Cardiac fibroblast (primary cell): ENCODE measurements at places on chromosomes 2 and 18.

- DNase-seq: peak; percentile 75
Measured at GRCh38 chr2:176642074-176642473, 372.8 kb downstream of the MTX2 start.

- peak; percentile 39 for DNase-seq
Measured at GRCh38 chr2:86393521-86394491, 47.4 kb upstream of the KDM3A start.

GRCh38 chr2:134107402-134107801, 146.5 kb upstream of the MGAT5 start:
- no peak for DNase-seq

DNA sequence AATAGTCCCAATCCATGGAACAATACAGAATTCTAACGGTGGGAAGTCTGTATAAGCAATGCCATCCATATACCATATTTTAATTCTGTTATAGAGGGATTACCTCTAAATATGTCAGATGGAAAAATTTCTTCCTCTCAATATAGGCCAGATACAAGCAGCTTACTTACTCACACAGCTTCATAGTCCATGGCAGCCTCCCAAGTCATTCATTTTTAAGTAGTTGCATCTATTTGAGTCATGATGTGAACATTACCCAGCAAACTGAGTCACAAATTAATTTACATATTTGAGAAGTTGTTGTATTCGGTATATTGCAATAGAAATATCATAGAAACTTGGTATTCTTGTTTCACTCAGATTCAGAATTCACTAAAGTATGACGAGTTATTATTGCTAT, 20.3 kb downstream of the TBR1 start:
- peak; percentile 95 for DNase-seq

- DNase-seq: peak; percentile 15
Measured at GRCh38 chr18:31931163-31931885, 11.6 kb downstream of the TRAPPC8 start.

- no peak for DNase-seq
Measured at GRCh38 chr2:47205576-47206141, 50.6 kb upstream of the STPG4 start.

- no peak for DNase-seq
Measured at GRCh38 chr18:70641156-70641775, 352.4 kb downstream of the SOCS6 start.

DNA sequence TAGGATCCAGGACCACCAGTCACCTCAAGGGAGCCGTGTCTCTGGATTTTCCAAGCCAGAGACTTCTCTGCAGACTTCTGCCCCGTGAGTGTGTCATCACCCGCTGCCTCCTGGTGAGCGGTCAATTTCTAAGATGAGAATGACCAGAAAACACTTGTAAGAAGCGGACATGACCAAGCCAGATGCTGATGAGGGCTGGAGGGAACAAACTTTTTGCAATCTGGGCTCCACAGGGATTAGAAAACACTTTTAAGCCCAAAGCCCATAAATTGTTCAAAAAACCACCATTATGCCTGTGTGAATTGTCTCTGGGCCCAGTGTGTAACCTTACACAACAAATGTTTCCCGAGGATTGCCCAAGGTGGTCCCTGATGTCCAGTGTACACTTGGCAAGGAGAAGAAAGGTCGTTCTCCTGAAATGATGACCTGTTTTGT, 5.3 kb upstream of the NPPC start:
- DNase-seq: no peak

GRCh38 chr2:201795607-201796477, 10.5 kb upstream of the CDK15 start:
- peak; percentile 63 for DNase-seq

GRCh38 chr18:8063733-8064132, 496.6 kb downstream of the PTPRM start:
- DNase-seq: no peak
